ENCODE measurements at places on chromosomes 11 and 22.
A peak's percentile ranks its signal among the peaks of the same experiment; 100 is the strongest.

DNA sequence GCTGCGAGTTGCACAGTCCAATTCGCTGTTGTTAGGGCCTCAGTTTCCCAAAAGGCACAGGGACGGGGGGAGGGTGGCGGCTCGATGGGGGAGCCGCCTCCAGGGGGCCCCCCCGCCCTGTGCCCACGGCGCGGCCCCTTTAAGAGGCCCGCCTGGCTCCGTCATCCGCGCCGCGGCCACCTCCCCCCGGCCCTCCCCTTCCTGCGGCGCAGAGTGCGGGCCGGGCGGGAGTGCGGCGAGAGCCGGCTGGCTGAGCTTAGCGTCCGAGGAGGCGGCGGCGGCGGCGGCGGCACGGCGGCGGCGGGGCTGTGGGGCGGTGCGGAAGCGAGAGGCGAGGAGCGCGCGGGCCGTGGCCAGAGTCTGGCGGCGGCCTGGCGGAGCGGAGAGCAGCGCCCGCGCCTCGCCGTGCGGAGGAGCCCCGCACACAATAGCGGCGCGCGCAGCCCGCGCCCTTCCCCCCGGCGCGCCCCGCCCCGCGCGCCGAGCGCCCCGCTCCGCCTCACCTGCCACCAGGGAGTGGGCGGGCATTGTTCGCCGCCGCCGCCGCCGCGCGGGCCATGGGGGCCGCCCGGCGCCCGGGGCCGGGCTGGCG is at the start of gene BCR:
TSS of gene BCR (plus strand) at position 209 of the 592 bp plus-strand sequence. CDS start 452 bp downstream, outside the sequence.
- DNase-seq = no peak

DNA sequence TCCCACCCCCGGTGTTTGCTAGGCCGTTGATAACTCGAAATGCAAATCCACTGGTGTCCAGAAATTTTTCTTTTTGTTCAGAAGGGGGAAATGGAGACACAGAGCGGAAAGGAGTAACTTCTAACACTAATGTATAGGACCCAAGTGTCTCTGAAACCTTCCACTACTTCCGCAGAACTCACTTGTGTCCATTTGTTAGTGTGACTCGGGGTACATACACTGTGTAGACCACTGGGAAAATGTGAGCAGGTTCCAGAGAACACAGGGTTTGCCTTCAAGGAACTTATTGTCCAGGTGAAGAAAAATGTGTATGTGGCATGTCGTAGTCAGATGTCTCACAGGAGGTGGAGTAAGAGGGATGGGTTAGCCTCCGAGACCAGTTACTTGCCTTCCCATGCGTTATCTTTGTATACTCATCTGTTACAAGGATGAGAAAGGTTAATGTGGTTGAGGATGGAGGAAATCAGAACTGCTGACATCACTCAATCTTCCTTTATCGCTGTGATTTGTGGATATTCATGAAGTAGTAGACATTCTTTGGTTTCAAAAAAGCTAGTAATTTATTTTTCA is 857 bp downstream of the ARCN1 start:
- DNase-seq = no peak

GRCh38 chr22:47230741-47231140 is 468.3 kb downstream of the TBC1D22A start:
- DNase-seq = no peak

DNA sequence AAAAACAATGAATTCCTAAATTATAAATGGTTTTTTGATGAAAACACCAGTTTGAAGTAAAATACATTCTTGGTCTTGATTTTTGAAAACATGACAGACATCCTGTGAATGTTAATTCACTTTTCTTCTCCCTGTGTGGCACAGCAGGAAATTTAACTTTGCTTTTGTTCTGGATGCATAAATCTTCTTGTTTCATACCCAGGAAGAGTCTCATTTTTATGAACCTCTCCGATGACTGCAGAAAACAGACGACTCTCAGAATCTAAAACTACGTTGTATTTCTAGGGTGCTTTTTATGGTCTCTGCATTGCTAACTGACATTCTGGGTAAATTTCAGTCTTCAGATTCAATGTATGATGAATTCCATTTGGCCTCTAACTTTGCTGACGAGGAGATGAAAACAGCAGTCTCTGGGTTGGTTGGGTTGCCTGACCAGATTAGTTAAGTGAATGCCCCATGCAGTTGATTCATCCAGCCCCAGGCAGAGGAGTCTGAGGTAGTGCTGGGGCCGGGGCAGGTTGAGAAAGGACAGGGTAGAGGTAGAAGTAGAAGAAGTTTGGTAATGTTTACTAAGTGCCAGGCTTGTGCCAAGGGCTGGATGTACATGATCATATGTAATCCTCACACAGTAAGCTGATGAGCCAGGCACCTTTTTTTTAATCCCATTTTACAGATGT is 20.1 kb downstream of the TCP11L1 start:
- DNase-seq = no peak

DNA sequence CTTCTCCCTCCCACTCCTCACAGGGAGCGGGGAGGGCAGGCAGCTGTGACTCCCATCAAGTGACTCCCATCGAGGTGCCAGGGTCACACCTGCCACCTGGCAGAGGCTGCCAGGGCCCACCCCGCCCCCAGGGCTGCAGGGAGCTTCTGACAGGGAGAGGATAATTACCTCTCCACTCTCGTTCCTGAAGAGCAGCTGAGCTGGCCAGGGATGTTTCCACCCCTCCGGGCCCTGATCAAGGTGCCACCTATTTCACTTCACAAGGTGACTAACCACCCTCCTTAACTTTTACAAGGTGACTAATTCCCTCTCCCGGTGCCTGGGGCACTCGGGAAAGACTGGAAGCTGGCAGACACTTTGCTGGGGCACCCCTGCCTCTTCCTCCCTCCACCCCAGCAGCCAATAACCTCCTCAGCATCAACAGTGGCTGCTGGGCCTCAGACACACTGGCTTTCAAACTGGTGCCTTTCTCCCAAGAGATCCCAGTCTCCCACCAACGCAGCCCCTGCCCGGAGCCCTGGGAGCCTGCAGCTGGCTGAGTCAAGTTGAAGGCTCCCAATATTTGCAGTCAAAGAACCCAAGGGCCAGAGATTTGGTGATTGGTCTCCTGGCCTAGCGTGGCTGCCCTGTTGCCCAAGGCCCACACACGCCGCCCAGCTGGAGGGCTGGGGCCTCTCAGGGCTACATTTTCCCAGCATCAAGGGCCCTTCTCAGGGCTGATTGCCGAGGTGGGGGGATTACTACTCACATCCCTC is 22.0 kb upstream of the MYRF start:
- no peak for DNase-seq

DNA sequence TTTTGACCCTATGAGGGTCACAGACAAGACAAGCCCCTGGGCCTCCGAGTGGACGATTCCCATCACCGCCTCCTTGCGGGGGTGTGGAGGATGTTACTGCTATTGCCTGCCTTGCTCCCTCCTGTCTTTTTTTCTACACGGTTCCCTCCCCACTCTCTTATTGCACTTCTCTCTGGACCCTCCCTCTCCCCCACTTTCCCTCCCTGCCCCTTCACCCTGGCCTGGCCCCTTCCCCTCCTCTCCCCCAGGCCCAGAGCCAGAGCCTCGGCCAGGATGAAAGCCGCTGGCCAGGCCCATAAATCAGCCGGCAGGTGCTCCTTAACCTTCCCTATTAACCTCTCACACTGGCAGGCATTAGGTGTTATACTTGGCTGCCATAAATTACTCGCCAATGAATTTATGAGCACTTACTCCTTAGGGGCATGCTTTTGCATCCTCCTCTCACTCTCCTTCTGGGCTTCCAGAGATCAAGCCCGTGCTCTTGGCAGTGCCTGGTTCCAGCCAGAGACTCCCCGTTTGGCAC is 18.3 kb upstream of the ALX4 start:
- DNase-seq = no peak

DNA sequence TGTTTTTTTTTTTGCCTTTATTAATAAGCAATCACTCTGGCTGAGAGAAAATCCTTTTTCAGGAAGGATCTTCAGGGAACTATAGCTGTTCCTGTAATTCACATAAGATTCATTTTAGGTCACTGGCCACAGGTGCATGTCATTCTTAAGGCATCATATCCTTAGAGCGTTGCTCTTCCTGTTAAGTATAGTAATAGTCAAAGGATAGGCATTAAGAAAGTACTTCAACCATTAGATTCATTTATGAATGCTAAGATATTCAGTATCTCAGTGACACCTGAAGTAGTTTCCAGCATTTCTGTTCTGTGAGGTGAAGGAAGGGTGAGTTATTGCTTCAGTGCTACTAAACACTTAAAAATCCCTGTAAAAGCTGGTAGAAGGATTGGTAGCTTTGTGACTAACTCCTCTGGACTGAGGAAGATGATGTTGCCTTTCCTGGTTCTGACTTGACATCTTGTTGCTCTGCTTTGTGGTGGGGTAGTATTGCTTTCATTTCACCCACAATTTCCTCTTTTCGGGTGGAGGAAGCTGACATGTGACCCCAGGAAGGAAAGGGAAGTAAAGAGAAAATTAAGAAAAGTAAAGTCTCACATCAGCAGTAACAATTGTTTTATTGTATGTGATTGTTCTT is 34.7 kb downstream of the RNF169 start:
- peak; percentile 17 for DNase-seq

- no peak for DNase-seq
Observed at GRCh38 chr11:120817158-120817557, 206.7 kb upstream of the TBCEL start.

DNA sequence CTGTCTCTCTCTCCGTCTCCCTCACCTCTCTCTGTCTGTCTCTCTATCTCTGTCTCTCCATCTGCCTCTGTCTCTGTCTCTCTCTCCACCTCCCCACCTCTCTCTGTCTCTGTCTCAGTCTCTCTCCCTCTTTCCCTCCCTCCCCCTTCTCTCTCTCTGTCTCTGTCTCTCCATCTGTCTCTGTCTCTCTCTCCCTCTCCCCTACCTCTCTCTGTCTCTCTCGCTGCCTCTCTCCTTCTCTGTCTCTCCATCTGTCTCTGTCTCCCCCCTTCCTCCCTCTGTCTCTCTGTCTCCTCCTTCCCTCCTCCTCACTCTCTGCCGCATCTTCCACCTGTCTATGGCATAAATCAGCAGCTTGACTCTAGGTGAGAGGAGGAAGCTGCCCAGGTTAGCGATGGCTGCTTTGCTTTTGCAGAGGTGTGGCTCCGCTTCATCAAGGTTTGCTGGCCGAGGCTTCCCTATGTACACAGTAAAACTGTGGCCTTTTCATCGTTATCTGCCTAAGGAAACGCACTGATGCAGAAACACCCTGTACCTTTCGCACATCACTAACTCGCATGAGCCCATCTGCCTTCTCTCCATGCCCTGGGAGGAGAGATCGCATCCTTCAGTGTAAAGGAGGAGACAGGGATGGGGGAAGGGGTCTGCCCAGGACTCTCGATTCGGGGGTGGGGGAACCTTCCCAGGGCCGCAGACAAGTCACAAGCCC is 44.5 kb downstream of the ANO1 start:
- DNase-seq = no peak

- DNase-seq = no peak
Observed at GRCh38 chr11:35814081-35814695, 129.7 kb upstream of the LDLRAD3 start.

DNA sequence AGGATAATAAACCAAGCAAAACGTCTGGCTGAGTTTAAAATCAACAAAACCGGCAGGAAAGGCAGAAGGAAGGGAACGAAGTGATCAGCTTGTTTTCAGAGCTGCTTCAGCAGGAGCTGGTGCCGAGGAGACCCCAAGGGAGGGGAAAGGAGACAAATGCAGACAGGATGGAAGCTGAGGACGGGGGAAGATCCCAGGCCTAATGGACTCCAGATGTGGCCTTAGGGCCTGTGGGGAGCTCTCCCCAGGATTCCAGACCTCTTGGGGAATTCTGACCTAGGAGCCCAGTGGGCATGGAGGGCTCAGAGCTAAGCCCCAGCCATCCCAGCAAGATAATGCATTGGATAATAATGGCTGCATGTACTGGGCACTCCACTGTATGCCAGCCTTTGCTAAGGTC is 211.4 kb upstream of the NARS2 start:
- DNase-seq = no peak

GRCh38 chr22:36761553-36762240 is 14.2 kb downstream of the IFT27 start:
- no peak for DNase-seq

DNA sequence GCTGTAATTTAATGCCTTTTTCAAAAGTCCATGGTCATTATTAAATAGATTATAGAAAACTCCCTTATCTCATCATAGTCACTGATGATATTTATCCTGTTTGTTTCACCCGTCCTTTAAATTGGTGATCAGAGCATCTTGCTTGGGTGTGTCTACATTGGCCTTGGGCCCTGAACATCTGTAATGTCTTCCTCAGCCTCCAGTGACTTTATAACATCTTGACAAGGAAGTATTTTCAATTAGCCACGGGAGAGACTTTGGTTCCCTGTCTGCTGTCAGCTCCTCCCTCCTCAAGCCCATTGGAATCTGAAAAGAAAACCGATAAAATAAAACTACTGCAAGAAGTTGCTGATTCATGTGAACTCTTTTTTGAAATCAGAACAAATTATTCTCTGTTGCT is 116.9 kb upstream of the TTC12 start:
- no peak for DNase-seq

DNA sequence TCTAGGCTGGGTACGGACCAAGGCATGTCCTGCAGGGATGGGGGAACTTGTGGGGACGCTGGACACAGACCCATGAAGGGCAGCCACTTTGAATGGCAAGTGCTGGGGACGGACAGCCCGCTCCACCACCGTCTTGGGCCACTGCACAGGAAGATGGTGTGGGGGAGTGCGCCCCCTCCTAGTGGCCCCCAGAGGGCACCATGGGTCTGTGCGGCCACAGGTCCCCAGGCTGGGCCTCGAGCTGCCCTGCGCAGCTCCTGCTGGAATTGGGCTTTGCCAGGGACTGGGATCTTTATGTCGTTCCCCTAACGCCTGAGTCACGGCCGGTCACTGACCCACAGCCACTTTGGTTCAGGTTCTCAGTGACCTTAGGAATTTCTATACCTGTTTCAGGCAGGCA is 44.4 kb downstream of the NAT10 start:
- no peak for DNase-seq

- no peak for DNase-seq
Observed at GRCh38 chr11:47149782-47150181, 26.9 kb downstream of the ARFGAP2 start.

GRCh38 chr11:131468565-131468964 is 98.2 kb downstream of the NTM start:
- DNase-seq = no peak

GRCh38 chr11:130645164-130645842 is 196.9 kb downstream of the ADAMTS15 start:
- no peak for DNase-seq

DNA sequence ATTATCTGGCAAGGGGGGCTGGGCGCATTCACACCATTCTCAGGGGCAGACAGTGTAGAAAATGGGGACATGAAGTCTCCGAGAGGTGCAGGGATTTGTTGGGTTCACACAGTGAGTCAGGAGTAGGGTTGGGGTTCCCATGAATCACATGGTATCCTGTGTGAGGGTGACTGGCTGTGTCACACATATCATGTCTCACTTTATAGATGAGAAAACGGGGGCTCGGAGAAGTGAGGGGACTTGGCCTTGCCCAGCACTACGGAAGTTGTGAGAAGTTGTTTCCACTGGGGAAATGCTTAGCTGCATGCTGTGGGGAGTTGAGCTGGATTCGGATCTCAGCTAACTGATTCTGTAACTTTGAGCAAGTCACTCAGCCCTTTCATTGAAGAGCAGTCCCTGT is 4.2 kb downstream of the GAL3ST3 start:
- no peak for DNase-seq
